Right kidney (tissue), 9 donors: ENCODE measurements at places on chromosomes 7 and 10.

DNA sequence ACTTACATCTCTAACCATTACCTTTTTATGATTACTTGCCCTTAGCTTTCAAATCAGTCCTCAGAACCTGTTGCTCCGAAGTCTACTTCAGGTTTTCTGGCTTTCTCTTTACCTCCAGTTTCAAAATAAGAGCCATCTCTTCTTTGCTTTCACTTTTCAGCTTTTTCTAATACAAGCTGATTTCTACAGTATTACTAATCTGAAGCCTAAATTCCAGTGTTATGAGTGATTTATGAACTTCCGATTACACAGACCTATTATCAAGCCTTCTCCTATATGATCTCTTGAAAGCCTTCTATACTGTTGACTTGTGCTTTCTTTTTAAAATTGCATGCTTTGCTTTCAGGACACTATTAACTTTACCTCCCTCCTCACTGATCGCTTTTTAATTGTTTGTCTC is 1307.8 kb upstream of the CELF2 start:
- no peak for DNase-seq

GRCh38 chr10:32049113-32049512 is 7.1 kb downstream of the KIF5B start:
- DNase-seq: no peak

DNA sequence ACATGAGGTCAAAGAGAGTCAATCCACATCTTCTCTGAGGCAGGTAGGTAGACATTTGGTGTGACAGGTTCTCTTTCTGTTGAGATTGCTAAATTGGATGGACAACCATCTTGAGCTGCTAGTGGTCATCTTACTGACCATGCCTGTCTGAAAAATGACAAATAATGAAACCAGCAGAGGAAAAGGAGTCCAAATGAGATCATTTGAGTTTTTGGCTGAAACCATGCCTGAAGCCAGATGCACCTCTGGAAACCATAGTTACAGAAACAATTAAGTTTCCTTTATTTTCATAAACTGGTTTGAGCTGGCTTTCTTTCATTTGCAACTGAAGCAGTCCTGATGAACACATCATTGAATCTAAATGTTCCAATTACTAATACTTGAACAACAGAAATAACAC is 100.6 kb downstream of the ZNF438 start:
- no peak for DNase-seq

DNA sequence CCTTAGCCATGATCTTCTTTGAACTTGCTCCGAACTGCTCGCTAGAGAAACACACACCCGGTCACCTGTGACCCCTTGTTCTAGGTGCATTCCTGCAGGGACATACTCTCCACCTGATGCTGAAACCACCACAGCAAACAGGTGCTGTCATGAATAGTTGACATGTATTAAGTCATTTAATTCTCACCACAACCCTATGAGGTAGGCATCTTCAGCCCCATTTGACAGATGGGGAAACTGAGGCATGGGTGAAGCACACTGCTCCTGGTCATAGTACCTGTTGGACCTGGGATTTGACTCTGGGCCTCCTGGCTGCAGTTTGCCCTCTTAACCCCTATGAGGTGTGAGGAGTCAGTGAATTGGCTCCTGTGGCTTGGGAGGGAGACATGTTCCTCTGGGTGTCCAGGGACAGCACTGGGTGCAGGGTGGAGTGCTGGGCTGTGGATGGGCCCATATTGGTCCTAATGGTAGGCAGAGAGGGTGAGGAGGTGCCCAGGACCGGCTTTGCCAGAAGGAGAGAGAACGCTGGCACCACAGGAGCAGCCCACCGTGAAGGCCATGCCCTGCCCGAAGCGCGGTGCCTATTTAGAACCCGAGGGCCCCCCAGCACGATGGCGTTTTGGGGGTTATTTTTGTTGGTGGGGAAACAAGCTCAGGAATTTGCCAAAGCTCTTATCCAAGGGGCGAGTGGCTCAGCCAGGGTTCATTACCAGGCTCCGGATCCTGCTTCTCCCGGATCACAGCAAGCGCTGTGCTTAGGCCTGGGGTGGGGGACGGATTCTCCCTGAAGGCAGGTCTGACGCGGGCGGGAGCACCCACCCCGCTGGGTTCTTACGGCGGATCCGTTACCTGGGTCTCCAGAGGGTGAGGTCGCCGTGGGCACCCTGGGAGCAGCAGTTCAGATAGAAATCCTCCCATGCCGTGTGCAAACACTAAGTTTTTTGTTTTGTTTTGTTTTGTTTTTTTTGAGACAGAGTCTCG is 52.3 kb downstream of the GLRX3 start:
- DNase-seq: no peak

GRCh38 chr7:50589364-50589763 is 24.2 kb upstream of the DDC start:
- no peak for DNase-seq

GRCh38 chr10:113965077-113965476 is 78.6 kb upstream of the ADRB1 start:
- DNase-seq: no peak

DNA sequence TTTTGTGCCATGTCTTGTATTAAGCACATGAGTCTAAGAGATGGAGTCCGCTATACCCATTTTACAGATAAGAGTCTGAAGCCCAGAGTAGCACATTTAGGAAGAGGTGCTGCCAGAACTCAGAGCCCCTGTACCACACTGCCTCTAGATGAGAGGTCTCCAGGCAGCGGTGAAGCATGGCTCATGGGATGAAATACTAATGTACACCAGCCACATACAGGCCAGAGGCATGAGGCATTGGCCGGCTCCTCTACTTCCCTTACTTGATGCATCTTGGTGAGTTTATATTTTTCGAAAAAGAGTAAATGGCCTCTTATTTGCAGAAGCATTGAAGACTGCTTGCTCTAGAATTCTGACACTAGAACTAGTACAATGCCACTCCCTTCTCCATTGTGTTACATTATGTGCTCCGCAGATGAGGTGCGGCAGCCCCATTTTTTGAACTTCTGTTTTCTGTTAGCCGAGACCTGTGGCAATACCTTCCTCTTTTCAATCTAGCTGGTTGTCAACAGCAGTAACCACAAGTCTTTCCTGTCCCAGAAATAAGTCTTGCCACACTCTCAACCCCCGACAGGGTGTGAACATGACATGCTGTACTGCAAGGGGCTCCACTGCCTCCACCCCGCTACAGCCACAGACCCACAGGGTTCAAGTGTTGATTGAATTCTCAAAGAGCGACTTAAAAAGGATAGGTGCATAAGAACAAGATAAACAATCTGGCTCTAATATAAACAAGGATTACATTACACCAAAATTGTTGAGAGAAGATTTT is 145.3 kb downstream of the CELF2 start:
- DNase-seq: no peak

- DNase-seq: no peak
Observed at GRCh38 chr10:80477813-80478212, 23.7 kb downstream of the TSPAN14 start.

- no peak for DNase-seq
Observed at GRCh38 chr7:51011710-51012350, 229.1 kb upstream of the GRB10 start.

DNA sequence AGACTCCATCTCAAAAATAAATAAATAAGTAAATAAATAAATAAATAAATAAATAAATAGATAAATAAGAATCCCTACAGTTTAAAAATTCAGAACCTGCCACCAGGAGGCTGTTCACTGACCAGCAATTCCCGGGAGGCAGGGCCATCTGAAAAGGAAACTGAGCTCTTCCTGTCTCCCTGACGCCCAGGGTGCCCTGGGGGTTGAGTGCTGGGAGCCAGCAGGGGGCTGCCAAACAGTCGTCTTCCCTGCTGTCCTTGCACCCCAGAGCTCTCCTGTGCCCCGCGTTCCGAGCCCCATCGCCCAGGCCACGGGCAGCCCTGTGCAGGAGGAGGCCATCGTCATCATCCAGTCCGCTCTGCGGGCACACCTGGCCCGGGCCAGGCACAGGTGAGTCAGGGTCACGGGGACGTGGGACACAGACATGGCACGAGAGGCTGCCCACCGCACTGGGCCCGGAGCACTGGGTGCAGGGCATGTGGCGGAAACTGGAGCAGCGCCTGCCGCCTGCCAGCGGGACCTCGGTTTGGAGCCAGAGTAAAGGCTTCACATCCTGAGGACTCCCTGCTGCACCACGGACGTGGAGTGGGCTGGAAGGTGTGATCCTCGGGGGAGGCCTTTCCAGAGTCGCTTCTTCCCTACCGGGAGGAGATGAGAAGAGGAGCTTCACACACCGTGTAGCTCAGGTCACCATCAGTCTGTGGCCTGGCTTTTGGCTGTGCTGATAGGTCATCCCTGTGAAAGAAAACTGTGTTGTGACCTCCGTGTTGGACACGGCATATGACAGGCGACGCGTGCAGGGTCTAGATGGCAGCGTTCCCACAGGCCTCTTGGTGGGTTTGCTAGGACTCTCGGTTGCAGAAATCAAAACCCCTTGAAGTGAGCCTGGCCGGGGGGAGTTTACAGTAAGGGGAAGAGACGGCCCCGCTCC is 25.9 kb upstream of the TTYH3 start:
- no peak for DNase-seq

DNA sequence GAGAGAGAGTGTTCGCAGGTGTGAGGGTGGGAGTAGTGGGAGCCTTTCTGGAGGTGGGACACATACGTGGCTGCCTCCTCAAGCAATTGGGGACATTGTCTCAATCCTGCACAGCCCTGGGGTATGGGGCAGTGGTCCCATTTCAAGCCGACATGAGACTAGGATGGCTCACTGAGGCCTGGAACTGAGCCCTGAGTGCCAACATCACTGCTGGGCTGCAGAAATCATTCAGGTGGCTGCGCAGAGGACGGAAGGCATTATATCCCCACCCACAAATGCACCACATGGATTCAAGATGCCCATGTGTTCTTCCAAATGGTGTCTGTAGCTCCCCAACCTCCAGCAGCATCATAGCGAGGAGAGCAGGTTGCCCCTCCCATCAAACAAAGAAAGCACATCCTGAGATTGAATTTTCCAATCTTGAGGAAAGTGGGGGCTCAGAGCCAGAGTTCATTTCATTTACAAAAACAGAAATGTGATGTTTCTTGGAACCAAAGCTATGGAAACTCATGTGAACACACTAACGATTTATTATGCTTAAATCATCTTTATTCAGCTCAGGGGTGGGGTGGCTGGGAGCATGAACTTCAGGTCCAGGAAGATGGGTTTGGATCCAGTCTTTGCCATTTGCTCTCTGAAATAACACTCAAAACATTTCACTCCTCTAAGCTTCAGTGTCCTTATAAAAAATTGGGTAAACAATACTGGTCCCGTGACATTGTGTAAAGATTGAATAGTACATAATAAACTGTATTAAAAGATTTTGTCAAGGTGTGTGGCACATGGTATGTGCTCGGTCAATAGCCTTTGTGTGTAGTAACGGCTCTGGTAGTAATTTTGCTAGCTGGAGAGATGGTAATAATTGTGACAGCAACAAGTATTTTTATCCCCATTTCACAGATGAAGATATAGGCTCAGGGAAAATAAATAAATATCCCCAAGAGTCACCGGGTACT is 4.6 kb downstream of the SFTPA2 start:
- no peak for DNase-seq

GRCh38 chr10:72353028-72353964 is 1.4 kb downstream of the DNAJB12 start:
- DNase-seq: no peak

DNA sequence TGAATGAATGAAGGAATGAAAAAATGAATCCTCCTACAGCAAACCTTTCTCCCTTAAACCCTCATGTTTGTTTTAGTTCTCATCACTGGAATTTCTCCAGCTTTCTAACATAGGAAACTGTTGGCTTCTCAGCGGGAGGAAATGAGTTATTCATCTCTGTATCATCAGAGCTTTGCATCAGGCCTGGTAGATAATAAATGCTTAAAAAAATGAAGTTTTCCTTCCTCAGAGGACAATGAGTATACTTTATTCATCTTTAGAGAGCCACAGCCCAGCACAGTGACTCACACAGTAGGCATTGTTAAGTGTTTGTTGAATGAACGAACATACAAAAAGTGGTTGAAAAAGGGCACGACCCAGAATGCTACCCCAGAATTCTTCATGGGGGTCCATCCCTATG is 62.6 kb downstream of the COL13A1 start:
- DNase-seq: no peak

- DNase-seq: peak; percentile 22
Observed at GRCh38 chr7:31043051-31043471, 9.0 kb upstream of the ADCYAP1R1 start.

GRCh38 chr10:30591249-30591670 is 38.3 kb downstream of the LYZL2 start:
- no peak for DNase-seq

DNA sequence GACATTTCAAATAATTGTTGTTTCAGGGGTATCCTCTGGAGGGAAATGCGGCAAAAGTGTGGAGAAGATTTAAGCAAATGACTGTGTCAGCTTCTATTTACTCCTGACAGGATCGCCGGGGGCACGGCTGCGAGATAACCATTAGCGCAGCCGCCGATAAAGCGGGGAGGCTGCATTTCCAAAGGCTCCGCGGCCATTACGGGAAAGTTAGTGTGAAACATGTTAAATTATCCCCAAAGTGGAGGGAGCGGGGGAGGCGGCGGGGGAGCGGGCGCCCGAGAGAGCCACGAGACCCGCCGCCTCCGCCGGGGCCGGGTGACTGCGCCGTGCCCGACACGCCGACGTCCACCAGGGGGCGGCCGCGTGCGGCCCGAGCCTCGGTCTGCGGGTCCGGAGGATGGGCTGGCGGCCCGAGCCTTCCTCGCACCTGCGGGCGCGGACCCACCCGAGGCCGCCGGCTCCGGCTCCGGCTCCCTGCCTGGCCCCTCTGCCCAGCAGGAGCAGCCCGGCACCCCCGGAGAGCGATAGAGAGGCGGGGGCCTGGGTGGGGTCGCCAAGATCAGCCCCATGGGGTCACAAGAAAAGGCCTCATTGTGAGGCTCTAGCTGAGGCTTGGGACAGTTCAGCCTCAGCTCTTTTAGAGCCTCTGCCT is 74.4 kb upstream of the PAX2 start:
- no peak for DNase-seq

DNA sequence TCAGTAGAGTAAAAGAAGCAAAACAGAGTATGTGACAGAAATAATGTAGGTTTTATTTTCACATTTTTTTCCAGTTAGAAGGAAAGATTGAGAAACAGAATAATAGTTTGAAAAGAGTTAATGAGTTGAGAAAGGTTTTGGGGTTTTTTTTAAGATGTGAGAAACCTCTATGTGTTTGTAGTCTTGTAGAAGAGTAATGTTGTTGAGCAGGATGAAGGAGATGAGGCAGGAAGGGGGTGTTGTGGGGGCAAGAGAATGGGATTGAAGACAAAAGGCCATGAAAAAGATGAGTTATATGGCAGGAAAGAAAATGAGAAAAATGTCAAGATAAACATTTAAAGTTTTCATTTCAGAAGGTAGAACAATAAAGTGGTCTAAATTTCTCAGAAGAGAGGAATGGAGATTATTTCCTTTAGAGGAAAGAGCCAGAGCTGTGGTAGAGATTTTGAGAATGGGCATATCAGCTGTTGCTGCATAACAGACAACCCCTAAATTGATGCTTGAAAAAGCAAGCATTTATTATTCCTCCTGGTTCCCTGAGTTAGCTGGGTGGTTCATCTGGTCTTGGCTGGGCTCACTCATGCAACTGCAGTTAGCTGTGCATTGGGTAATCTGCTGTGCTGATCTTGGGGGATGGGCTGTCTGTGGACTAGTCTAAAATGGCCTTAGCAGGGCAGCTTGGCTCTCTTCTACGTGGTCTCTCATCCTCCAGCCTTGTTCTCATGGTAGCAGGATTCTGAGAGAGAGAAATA is 27.1 kb downstream of the PCGF5 start:
- DNase-seq: no peak
